ENCODE measurements at places on chromosomes 7 and 10.

DNA sequence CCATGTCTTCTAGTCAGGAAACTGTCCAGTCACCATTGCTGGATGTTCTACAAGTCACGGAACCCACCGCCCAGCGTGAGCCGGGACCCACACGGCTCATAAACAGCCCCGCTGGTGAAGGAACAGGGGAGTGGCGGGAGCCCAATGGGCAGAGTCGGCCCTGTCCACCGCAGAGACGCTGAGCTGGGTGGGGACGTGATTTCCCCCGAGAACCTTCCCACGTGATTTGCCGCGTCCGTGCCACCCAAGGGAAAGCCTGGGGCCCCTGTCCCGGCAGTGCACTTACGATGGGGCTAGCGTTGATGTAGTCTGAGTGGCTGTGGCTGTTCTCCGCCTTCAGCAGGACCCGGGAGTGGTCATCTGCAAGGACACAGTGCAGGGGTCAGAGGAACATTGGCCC is 266.9 kb downstream of the DNAJB6 start:
- DNase-seq: no peak

DNA sequence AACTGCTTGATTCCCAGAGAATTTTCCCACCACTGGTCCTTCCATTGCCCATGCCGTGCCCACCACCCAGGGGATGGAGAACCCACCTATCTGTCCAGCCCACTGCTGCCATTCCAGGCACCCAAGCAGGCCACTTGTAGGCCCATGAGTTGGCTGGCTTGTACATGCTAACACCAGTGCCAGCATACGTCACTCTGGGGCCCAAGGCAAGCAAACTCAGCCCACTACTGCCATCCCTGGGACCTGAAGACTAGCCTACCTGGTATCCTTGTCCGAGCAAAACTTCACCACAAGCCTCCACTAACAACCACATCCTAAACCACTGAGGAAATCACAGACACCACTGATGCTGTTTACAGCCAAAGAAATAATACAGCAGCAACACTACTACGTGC is 44.7 kb upstream of the CDK6 start:
- no peak for DNase-seq

DNA sequence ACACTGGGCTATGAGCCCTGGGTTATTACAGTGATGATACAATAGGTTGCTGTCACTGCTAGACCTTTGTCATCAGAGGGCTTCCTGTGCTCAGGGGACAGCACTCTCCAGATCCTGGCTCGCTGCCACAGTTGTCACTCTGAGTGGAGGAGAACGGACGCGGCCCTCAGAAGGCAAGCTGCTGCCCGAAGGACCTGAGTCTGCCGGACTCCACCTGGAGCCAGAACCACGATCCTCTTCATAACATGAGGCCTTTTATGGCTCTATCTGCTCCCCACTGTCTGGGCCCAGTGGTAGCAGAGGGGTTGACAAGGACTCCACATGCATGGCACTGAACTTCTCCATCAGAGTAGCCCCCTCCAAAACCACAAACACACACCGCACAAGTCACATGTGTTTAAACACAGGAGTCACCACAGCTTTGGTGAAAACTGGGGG is 94.7 kb upstream of the EFCAB10 start:
- DNase-seq: no peak

DNA sequence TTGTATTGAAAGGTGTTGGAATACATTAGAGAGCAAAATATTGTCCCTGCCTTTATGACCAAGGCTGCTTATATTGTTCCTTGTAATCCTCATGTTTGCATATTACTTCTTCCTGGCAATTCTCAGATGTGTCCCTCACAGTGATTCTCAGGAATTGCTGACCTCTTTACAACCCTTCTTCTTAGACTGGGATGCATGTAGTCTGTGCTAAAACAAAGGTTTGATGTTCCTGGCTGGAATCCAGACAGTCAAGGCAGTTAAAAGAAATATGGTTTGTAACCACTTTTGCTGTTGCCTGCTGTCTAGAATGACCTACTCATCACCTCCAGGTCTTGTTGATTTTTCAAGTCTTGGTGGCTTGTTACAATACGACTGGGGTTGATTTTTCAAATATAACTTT is 367.6 kb downstream of the HGF start:
- no peak for DNase-seq

DNA sequence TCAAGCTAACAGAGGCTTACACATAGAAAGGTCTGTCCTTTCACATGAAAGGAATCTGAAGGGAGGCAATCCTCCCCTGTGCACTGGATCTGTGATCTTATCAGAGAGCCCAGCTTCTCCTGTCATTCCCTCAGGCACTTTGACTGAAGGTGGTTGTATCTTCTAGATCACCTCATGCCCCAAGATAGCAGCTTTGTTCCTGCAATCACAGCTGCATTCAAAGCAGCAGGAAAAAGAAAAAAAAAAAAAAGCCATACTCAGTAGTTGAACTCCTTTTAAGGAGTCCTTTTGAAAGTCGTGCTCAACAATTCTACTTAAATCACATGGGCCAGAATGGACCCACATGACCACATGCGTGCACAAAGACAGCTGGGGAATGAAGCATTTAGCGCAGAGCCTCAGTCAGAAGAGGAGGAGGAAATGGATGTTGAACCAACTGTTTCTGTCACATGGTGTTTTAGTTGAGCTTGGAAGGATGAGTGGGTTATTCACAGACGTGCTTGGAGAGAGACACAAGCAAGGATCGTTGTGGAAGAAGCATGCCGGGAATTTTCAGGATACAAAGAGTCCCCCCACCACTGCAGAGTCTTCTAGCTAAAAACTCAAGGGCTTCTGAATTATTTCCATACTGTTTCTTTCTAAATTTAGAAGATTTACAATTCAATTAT is 13.0 kb upstream of the PFKP start:
- DNase-seq: no peak

DNA sequence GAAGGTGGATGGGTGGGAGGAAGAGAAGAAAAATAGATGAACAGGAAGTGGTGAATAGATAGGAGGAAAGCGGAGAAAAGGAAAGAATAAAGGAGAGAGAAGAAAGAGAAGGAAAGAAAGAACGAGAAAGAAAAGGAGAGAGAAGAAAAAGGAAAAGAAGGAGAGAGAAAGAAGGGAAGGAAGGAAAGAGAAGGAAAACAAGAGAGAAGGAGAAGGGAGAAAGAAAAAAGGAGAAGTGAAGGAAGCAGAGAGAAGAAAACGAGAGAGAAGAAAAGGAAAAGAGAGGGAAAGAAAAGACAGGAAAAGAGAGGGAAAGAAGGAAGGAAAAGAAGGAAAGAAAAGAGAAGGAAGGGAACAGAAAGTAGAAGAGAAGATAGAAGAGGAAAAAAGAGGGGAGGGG is 211.8 kb downstream of the DIP2C start:
- no peak for DNase-seq

GRCh38 chr10:71920540-71921323 is 43.5 kb upstream of the CHST3 start:
- DNase-seq: no peak

- DNase-seq: no peak
Observed at GRCh38 chr7:128450409-128450808, 5.3 kb upstream of the HILPDA start.

DNA sequence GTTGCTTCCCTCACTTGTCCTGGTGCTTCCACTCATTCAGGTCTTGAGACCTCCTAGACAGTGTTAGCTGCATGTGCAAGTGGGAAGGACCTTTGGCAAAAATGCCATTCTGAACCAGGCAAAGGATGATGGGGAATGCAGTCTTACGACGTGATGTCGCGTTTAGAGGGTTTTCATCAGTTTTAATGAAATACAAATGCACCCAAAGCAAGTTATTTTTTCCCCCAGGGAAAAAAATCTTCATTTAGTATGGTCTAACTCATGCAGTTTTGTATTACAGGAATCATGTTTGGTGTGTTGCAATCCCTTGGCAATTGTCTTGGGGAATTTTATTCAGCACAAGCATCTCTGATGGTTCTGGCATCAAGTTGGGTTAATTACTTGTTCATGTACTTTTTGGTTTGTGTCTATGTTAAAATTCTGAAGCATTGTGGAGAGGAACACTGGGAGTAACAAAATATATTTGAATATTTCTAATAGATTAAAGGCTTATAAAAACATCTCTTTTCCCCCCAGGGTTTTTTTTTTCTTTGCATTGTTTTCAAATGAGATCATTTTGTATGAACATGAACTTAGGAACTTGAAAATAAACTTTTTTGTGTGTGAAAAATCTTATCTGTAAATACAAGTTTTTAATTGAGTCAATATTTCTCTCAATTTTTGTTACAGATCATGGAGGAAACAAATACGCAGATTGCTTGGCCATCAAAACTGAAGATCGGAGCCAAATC is 188.9 kb downstream of the BICC1 start:
- DNase-seq: no peak

DNA sequence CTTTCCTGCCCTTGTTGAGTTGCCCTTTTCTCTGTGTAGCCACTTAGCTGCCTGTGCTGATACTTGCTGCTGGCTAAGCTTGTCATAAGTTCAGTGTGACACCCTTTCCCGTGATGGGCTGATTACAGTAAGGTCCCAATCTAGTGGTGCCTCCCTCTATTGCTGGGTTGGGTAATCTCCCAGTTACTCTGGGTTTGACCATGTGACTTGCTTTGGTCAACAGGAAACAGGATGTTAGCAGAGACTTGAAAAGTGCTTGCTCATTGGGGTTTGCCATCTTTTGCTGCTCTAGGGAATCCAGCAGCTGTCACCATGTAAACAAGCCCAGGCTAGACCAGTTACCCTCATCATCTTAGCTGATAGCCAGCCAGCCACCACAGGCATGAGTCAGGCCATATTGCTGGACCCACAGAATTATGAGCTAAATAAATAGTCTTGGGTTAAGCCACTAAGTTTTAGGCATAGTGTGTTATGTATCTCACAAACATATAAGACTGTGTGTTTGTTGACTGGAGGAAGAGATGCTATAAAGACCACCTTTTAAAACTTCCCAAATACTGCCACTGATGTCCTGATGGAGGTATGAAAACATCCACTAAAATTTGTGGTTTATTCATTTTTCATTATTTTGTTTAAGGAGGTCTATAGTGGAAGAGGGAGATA is 4.0 kb upstream of the LEP start:
- DNase-seq: no peak

GRCh38 chr7:16991551-16991950 is 109.8 kb upstream of the AGR3 start:
- DNase-seq: no peak

DNA sequence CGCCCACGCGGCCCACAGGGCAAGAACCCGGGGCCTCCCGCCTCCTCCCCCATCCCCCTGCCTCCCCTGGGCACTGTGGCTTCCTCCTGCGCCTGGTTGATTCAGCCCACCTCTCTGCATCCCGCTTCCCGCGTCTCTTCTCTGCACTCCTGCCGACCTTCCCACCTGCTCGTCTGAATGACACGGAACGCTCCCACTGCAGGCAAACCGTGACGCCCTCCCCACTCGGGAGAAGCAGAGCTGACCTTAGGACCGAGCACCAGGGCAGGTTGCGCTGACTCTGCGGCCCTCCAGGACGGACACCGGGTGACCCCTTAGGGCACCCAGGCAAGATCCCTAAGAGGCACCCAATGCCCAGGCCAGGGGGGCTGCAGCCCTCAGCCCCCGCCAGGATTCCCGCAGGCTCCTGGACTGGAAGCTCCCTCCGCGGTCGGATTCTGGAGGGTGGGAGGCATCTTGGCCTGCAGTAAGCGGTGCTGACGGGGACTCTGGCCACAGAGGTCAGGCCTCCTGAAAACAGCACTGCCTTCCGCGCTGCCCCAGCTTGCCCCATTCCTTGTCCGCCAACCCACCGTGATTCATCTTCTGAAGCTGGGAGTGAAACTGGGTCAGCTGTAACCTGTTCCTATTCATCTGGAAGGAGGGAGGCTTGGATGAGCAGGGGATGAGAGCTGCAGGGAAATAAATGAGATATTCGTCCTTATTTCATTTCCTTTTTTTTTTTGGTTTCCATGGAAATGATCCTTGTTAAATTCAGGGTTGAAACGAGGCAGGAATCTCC is 990 bp downstream of the CALML3 start:
- no peak for DNase-seq

- no peak for DNase-seq
Observed at GRCh38 chr7:45662540-45663166, 88.5 kb downstream of the ADCY1 start.

DNA sequence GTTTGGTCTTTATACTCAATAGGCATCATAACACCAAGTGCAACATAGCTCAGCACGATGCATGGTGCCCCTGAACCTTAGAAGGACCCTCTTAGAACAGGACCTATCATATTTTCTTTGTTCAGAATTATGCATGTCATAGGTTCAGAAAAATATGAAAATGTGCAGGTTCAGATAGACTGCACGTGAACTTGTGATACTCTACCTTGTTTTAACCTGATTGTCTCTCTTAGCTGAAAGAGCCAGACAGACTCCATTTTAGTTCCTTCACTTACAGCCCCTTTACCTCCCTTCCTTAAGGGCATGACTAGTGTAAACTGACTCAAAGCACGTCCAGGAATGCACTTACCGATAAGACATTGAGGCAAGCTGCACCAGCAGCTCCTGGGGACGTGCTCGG is 35.1 kb downstream of the MYOF start:
- DNase-seq: no peak

GRCh38 chr10:11824376-11824775 is 1.2 kb downstream of the PROSER2 start:
- no peak for DNase-seq

DNA sequence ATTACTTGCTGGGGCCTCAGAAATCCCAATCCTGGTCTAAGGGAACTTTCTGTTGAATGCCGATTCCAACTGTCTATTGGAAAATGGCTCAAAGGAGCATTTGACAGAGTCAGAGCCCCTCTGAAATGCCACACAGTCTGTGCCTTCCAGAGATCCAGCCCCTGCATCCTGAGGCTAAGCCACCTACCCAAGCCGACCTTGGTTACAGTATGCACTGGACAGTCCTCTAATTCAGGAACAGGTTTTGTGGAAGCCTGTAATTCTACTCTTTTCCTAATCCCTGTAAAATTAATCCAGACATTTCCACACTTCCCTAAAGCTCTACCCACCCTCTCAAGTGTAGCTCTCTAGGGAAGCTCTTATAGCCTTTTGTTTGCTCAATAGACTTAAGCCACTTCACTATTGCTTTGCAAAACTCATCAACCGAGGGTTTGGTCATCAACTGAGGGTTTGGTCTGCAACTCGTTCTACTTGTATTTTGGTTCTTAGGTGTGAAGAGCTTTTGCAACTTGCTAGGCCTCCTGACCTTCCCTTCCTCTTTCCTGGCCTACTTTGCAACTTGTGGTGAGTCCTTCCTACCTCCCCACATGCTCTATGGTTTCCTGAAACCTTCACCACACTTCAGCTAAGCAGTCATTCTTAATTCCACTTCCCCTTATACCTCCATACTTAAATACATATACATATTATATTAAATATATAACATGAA is 364.8 kb downstream of the SFMBT2 start:
- no peak for DNase-seq

DNA sequence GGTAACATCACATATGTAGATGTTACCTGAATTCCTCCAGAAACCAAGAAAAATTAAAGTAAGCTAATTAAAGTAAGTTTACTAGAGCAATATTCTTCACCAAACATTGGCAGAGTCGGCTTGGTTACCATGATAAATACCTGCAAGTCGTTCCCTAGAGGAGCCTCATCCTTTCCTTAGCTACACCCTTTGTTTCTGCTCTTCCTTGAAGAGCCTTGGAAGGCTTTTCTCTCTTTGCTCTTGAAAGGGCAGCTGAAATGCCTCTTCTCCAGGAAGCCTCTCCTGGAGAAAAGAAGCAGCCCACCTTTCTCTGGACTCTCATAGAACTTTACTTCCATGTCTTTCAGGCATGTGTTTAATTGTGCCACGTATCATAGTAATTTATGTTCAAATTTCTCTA is 34.9 kb upstream of the CALD1 start:
- no peak for DNase-seq

GRCh38 chr10:78784546-78784945 is 284.2 kb upstream of the ZMIZ1 start:
- no peak for DNase-seq

GRCh38 chr10:129140921-129141885 is 325.8 kb upstream of the MGMT start:
- no peak for DNase-seq
